Jurkat, Clone E6-1 (cell line): ENCODE measurements at places on chromosomes 1 and 21.

- DNase-seq: no peak
These were observed 616.9 kb downstream of the KIF26B start for GRCh38 chr1:245771511-245772281.

DNA sequence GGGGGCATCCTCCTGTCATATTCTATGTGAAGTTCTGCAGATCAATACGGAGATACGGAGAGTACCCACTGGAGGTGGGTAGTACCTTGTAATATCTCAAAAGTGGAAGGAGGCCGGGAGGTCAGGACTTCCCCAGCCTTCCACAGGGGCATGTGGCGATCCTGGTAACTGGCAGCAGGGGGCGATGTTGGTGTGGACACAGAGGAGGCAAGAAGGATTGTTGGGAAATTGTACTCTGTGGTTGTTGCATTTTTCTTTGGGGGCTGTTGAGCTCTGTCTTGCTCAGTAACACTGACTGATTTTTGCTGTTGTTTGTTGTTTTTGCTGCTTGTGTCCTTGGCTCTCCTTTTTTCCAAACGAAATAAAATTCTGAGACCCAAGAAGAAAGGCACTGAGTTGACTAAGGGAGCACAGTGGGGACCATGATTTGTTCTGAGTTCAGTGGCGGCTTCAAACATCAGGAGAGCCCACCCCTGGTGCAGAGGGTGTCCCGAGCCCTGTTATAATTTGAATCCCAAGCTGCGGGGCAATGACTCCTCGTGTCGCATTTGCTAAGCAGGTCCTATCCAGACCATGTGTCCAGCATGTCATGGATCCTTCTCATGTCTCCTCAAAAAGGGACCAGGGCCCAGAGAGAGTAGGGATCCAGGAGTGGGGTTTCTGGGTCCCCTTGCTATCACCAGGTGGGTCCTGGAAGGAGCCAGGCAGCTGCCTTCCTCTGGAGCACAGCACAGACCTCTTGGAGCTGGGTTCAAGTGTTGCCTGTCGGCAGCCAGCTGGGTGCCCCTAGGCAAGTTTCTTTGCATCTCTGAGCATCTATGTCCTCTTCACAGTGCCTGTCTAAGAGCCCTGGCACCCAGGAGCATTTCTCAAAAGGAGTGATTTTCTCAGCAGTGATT, 22.8 kb downstream of the LHX4 start:
- DNase-seq: peak; percentile 63

- DNase-seq: no peak
These were observed 216.2 kb downstream of the PLPP3 start for GRCh38 chr1:56363007-56363770.

DNA sequence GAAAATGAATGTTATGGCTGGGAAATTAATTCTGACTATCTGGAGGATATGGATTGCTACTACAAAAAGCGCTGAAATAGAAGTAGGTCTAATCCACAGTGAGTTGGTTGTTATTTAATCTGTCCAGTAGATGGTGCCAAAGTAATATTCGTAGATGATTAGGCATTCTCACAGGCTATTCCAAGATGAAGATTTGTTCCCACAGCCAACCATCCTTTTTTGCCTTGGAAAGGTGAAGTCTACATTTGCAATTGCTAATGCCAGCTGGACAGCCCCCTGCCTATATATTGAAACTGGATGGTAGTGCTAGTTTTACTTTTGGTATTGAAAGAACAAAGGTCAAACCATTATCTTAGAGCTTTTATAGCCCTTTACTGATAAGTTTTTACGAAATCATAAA, 43.8 kb downstream of the RBM11 start:
- DNase-seq: peak; percentile 28

DNA sequence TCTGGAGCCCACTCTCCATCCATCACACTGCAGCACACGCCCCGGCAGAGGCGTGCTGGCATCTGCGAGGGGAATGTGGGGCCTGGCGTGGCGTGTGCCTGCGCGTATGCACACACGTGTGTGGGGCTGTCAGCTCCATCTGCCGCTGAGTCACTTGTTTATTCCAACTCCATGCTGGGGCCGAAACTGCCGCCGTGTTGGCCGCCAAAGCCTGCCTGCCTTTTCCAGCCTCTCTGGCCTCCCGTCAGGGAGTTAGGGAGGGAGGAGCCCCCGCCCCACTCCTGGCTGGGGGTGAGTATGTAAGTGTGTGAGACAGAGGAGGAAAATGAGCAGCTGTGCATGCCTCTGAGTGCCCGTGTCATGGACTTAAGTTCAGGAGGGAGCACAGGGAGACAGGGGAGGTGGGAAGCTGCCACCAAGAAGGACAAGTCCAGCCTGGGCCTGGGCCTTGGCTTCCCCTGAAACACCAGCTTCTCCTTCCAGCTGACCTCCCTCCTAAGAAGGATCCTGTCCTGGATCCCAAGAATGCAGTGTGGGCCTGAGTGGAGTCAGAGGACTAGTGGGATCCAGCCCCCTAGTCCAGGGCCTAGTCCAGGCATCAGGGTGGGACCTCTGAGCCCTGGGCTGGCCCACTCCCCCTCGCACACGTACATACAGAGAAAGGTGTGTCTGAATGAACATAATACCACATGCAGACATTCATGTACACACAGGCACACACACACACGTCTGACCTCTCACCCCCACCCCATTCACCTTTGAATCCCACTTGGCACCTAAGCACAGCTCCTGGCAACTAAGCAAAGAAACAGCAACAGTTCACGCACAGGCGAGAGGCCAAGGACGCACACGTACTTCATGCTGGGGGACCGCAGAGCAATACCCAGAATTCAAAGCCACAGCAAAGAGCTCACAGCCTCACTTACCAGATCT, 24.7 kb downstream of the MEF2D start:
- no peak for DNase-seq

- DNase-seq: peak; percentile 68
These were observed 9.3 kb downstream of the IRF2BP2 start for GRCh38 chr1:234600418-234601281.

GRCh38 chr1:164586591-164586990, 27.6 kb downstream of the PBX1 start:
- DNase-seq: no peak

DNA sequence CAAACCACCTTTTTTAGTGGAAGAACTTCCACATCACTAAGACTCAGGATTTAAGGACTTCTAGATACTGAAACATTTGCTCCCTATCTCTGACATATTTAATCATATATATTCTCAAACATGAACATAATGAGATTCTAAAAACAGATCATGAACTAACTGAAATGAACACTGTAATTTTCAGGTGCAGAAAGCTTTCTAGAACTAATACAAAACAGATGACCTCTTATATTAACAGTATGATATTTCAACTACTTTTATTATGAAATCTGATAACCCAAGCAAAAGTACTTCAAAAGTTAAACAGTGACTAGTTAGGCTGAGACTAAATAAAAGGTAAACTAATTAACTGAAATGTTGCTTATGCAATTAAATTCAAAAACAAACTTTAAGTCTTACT, 157.5 kb downstream of the COP1 start:
- no peak for DNase-seq

GRCh38 chr1:93395195-93395594, 49.5 kb downstream of the DR1 start:
- no peak for DNase-seq

GRCh38 chr1:162689745-162690671, 57.7 kb downstream of the DDR2 start:
- no peak for DNase-seq

DNA sequence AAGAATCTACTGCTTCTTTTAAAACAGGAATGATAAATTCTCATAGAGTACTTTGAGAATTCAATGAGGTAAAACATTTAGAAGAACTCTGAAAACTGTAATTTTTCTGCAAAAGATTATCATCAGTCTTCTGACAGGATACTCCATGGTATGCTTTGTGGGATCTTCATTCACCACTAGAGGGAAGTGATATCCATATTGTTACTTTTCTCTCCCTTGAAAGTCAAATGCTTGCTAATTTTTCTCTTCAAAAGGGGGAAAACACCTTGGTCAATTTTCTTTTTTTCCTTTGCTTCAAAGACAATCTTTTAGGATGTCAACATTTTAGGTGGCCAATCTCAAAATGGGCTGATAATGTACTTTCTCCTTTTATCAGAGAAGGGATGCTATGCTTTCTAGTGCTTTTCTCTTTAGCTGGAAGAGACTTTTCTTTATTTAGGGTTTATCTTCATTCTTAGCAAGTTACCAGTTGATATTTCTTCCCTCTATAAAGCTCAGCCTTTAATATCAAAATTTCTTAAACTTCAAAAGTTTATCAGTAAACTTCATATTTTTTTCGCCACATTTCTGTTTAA, 95.5 kb downstream of the NEGR1 start:
- DNase-seq: no peak

- no peak for DNase-seq
These were observed 15.1 kb downstream of the NRDC start for GRCh38 chr1:51863384-51863783.

DNA sequence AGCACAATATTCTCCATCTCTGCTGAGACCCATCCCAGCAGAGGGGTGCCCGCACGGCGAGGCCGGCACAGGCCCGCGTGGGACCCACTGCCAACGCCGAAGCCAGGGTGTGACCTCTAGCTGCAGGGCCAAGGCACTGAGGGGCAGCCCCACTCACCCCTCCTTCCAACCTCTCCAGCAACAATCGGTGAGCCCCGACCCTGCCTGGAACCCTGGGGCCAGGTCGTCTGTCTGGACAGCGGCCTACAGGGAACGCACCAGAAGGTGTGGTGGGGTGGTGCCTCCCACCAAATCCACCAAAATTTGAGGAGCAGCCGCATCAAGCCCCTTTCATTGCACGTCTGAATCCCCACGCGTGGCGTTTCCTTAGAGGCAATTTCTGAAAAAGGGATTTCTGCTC, 63.0 kb upstream of the ADARB1 start:
- no peak for DNase-seq

DNA sequence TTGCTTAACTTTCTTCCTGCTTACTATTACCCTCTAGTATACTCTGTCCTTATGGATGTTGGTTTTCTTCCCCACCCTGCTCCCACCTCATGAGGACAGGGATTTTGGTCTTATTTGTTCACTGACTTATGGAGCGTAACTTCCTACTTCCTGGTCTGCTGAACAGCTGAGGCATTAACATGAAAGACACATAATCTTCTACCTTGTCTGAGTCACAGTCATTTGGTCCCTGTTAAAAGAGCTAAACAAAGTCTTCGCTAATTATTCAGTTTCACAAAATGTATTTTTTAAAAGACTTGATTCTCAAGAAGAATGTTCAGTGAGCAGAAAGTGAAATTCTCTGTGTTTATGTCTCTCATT, 18.5 kb downstream of the RNASEL start:
- DNase-seq: no peak

DNA sequence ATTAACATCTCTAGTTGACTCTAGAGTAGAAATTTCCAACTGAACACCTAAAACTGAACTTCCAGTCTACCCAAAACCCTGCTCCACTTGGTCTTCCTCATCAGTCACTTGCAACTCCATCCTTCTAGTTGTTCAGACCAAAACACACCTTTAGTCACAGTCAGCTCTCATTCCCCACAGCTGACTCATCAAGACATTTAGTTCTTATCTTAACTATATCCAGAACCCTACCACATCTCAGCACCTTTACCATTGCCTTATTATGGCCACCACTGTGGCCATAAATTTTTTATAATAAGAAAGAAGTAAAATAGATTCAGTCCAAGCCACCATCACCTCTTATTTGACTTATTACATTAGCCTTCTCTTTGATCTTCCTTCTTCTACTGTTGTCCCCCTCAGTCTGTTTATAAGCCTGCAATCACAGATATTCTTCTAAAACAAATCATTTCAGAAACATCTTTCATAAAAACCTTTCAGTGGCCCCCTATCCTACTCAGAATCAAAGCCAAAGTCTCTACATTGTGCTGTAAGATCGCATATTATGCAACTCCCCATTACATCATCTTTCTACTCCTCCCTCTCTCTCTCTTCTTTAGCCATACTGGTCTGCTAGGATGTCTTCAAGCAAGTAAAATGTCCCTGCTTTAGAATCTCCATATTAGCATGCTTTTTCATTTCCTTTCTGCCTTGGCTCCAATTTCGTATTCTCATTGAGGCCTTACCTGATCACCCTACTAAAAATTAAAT, 275.9 kb downstream of the LRRC40 start:
- no peak for DNase-seq

GRCh38 chr1:8239039-8239305, 78.9 kb upstream of the SLC45A1 start:
- DNase-seq: no peak

DNA sequence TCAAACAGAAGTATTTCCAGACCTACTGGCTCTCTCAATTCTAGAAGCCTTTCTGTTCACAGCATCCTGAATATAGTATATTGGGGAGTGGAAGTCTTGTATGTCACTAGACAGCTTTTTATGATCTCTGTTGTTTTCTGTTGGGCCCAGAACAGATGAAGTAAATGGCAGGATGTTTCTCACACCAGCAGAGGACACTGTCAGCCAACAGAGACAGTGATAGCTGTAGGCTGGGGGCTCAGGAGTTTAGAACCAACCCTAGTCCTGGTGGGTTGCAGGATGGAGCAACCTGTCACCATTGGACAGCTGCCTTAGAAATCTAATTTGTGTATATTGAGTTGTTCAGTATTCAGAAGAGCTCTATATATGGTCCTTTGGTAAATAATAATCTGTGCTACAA, 16.9 kb downstream of the AGO1 start:
- DNase-seq: no peak

GRCh38 chr1:45454464-45454863, 36.5 kb downstream of the TESK2 start:
- DNase-seq: no peak

DNA sequence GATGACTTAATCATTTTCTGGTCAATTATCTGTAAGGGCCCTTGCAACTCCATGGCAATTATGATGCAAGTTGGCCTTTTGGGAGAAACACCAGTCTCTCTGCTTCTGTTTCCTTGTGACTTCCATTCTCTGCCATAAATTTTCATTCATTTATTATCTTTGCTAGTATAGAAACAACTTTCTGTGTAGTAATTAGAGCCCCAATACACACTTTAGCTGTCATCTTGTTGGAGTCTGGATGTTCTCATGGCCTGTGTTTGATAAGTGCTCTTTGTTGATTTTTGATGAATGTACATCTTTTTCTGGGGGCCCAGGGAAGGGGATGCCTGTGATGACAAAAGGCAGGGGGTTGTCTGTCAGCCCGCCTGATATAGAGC, 22.4 kb downstream of the PROX1 start:
- DNase-seq: no peak

- DNase-seq: no peak
These were observed 13.9 kb downstream of the CELSR2 start for GRCh38 chr1:109263234-109263596.

GRCh38 chr21:42969193-42969600, 5.2 kb upstream of the PKNOX1 start:
- no peak for DNase-seq

DNA sequence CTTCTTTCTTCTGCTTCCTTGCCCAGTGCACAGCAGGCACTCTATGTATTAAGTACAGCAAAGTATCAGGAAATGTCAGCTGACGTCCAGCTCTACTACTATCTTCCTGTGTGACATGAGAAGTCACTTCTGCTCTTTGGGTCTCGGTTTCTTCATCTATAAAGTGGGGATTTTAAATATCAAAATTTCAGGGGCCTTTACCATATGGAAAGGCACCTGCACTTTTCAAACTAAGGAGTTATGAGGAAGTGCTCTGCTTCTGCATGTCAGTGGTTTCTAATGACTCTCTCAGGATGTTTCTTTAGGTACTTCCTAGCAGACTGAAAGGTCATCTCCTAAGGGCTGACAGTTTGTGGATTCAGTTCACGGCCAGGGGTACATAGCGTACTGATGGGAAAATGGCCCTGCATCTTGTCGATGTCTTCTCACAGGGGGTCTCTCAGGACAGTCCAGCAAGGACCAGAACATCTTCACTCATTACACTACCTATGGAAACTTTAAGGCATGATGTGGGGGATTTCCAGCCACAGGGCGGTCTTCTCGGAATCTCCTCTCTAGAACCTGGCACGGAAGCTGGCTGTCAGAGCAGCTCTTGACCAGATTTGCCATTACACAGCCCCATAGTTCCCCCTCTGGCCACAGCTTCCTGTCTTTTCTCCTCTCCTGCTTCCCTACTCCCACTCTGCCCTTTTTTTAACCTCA, 42.0 kb upstream of the MTF1 start:
- DNase-seq: no peak
